Stimulated activated naive CD4-positive, alpha-beta T cell treated with Interleukin-2 at 50 U/mL for 16 hours (primary cell): ENCODE measurements at places on chromosomes 11 and 22.
A peak's percentile ranks its signal among the peaks of the same experiment; 100 is the strongest.

- no peak for DNase-seq
Observed at GRCh38 chr11:2123628-2123960, 15.6 kb downstream of the IGF2 start.

DNA sequence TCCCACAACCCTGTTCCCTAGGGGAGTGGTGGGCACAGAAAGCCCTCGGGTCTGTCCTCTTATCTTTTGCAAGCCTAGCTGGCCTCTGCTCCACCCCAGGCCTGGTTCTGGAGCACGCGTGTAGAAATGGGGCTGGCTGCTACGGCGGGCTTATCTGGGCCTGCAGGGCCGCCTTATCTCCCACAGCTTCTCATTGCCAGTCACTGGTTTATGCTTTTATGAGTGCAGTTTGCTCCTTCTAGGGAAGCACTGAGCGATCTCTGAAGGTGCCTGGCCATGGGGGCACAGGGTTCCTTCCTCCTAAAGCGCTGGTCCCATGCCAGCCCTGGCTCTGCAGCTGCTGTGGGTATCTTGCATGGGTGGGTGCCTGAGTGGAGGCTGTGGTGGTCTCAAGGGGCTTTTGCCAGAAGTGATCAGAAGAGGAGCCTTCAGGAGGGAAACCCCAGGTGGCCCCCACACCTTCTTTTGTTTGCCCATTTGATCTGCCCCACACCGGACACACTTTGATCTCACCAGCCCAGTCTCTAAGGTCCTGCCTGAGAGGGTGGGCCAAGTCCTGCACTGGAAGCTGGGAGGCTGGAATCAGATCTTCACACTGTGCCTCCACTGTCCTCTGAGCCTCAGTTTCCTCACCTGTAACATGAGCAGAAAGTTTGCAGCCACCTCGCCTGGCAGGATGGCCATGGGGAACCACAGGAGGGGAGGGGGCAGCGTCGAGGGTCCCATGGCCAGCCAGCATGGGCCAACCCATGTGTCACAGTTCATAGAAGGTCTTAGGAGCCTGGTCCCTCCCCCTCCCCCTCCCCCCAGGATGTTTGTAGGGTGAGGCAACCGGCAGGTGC is 86.6 kb upstream of the FGF3 start:
- no peak for DNase-seq

DNA sequence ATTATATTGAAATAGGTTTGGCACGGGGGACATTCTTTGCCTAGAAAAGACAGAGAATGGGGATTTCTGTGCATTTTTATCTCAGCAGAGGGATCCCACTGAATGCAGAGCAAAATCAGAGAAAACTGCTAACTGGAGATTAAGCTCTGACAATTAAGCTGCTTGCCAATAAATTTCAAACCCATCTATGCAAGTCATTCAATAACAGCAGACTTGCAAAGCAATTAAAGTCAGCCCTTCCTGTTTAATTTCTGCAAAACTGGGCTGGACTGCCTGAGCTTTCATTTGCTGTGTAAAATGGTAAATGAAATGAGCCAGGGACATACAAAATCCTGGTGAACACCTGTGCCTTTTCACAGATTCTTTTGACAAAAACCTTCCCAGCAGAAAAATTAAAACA is 1273.9 kb upstream of the CNTN5 start:
- no peak for DNase-seq

- DNase-seq, result peak; percentile 81
Observed at GRCh38 chr11:59668188-59668949, 468 bp downstream of the PATL1 start.

GRCh38 chr11:33724644-33725035 is 11.6 kb downstream of the CD59 start:
- no peak for DNase-seq

DNA sequence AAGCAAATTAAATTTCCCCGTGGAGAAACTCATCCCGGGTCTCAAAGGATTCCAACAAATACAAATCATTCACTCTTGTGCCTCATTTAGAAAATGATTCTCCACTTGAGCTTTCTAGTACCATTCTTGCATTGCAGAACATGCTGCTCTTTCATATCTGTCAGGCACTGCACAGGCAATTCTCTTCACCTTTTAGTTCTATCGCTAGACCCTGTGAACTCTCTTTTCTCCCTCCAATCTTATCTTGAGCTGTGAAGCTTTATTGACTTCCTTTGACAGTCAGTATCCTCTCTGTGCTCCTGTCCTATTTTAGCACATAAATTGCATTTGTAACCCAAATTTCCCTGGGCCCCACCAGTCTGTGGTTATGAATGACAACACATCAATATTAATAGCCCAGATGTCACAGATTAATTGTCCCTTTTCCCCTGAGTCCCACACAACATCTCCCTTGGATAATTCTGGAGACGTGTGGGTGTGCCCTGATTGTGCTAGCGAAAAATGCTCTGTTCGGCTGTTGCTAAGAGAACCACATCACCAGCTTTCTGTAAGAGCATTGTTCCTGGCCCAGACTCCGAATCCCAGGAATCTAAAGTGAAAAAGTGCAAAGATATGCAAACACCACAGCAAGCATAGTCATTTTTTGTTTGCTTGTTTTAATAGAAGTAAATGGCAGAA is 22.4 kb upstream of the SC5D start:
- DNase-seq, result no peak

- no peak for DNase-seq
Observed at GRCh38 chr11:97895572-97895971, 1125.2 kb upstream of the CNTN5 start.

GRCh38 chr11:64771861-64772260 is 6.5 kb downstream of the SF1 start:
- DNase-seq, result no peak

DNA sequence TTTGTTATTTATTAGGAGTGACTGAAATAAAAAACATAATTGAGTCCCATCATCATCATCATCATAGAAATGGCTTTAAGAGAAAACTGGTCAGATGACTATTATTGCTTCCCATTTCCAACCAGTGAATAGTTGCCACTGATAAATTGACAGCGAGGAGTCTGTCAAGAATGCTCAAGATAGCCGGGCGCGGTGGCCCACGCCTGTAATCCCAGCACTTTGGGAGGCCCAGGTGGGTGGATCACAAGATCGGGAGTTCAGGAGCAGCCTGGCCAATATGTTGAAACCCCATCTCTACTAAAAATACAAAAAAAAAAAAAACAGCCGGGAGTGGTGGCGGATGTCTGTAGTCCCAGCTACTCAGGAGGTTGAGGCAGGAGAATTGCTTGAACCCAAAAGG is 1.9 kb downstream of the WBP2NL start:
- DNase-seq, result no peak

- DNase-seq, result no peak
Observed at GRCh38 chr11:67163006-67163405, 43.9 kb downstream of the KDM2A start.

GRCh38 chr11:120063686-120064340 is 74.1 kb downstream of the TRIM29 start:
- DNase-seq, result no peak

GRCh38 chr11:104161751-104162450 is 2.0 kb downstream of the PDGFD start:
- no peak for DNase-seq

- DNase-seq, result peak; percentile 57
Observed at GRCh38 chr11:72683782-72684200, 9.6 kb upstream of the PDE2A start.

DNA sequence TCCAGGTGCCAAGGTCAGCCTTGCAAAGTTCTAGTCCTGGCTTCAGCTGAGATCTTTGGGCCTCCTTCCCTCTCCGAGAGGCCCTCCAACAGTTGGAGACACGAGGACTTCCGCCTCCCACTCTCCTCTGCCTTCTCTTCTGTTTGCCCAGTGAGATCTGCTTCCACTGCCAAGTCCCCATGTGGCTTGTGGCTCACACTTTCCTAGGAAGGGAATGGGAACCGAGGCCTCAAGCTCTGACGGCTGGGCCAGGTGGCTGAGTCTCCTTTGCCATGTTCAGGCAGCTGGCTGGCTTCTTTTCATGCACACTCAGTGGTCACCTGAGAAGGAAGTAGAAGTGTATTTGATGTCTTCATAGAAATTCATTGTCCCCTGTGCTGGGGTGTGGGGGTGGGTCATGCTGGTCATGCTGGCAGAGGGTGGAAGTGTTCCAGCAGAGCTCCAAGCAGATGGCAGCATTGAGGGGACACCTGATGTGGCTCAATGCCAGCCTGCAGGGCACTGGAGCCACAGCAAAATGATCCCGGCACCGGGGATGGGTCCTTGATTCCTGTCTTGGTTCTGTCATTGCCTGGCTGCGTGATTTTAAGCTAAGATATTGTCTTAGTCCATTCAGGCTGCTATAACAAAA is 130.4 kb downstream of the ADAMTS15 start:
- DNase-seq, result no peak

GRCh38 chr11:76313271-76313670 is 67.7 kb downstream of the THAP12 start:
- DNase-seq, result no peak

GRCh38 chr11:79160791-79161403 is 279.9 kb downstream of the TENM4 start:
- no peak for DNase-seq

- no peak for DNase-seq
Observed at GRCh38 chr22:45534339-45535192, 31.9 kb downstream of the FBLN1 start.

GRCh38 chr11:21475276-21475675 is 717.6 kb upstream of the ANO5 start:
- no peak for DNase-seq

- no peak for DNase-seq
Observed at GRCh38 chr11:94100253-94100652, 28.4 kb upstream of the PANX1 start.

GRCh38 chr11:130631119-130631518 is 182.7 kb downstream of the ADAMTS15 start:
- no peak for DNase-seq

DNA sequence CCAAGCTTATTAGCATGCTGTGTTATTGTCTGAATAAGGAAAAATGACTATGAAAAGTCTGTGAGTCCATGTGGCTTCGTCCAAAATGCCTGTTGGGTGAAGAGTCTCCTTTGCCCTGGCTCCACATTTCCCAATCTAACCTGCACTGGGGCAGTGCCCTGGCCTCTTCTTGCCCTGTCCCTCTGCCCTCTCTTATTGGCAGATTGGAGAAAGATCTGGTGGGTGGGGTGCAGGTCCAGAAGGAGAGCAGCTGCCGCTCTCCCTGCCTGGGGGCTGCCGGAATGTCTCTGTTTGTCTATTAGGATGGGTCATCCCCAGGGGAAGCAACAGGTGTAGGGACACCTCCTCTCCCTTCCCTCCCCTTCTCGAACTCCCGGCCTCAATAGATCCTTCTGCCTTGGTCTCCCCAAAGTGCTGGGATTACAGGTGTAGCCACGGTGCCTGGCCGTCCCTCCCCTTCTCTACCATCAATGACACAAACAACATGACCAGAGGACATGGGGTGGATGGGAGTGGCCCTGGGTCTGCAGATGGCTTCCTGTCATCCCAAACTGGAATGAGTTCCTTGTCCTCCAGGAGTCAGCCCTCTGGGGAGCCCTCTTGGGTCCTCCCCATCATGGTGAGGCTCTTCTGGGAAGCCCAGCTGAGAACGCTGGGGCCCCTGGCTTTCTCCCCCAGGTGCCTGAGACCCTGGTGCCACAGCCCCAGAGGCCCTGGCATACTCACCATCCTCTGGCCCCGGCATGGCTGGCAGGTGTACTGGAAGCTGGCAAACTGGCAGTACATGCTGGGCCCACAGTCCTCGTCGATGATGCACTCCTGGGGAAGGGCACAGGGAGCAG is 40.5 kb downstream of the DKK3 start:
- DNase-seq, result no peak

- no peak for DNase-seq
Observed at GRCh38 chr11:7575841-7576725, 62.3 kb downstream of the PPFIBP2 start.

DNA sequence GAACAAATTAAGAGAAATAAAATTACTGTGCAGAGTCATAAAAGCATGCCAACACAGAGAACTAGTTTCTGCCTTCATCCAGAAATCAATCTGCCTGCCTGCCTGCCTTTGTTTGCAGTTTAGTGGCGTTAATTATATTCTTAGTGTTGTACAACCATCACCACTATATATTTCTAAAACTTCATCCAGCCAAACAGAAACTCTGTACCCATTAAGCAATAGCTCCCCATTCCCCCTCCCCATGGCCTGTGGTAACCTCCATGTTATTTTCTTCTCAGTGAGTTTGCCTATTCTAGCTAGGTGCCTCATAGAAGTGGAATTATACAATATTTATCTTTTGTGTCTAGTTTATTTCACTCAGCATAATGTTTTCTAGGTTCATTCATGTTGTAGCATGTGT is 183.2 kb upstream of the TBCEL start:
- no peak for DNase-seq

GRCh38 chr11:69707176-69707575 is 3.4 kb upstream of the FGF19 start:
- DNase-seq, result no peak

GRCh38 chr11:118233377-118233776 is 8.6 kb upstream of the JAML start:
- DNase-seq, result no peak

GRCh38 chr22:43411869-43412807 is at the start of gene MPPED1:
Gene MPPED1, plus strand, starts transcription at chr22:43412014. Its CDS starts 12,972 bp downstream, at chr22:43424986.
- no peak for DNase-seq

DNA sequence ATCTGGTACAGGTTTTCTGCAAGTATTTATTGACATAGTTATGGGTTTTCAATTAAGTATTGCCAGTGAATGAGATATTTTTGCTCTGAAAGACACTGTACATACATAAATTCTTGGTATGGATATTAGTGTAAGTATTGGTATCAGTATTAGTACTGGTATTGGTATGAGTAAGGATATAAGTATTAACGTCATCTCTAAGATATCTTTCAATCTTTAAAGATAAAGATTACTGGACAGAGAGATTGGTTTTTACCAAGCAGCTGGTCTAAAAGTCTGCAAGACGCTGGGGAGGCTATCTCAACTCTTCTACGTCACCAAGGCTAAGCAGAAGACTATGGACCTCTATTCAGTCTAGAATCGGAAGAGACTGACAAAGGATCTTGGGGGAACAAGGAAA is 234.5 kb downstream of the NXPE2 start:
- DNase-seq, result no peak

- no peak for DNase-seq
Observed at GRCh38 chr22:49604732-49605302, 222.9 kb downstream of the BRD1 start.

DNA sequence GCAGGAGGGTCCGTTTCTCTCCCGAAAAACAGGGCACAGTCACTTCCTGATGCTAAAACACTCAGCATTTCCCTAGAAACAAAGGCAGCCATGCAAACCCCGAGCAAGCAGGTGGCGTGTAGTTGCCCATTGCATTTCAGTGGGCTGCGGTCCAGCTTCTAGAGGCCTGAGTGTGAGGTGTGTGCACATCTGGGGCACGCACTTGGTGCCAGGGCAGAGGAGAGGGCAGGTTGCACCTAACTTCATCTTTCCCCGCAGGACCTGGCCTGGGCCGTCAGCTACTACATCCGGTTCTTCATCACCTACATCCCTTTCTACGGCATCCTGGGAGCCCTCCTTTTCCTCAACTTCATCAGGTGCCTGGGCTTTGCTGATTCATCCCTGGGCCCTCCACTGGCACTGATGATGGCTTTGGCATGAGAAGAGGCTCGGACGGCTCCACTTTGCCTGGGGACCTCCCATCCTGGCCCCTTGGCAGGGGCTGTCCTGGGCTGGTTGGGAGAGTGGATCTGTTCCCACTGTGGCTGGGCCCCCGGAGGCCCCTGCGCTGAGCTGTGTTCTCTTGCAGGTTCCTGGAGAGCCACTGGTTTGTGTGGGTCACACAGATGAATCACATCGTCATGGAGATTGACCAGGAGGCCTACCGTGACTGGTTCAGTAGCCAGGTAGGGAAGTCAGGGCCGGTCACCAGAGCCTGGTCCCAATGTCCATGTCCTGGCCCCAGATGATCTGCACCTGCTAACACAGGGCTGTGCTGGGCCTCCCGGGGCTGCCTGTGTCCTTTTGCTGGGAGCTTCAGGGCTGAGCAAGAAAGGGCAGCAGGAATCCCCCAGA is 28.4 kb downstream of the FADS3 start:
- DNase-seq, result no peak

- DNase-seq, result no peak
Observed at GRCh38 chr11:63847363-63847762, 8.5 kb downstream of the MARK2 start.
